Hematopoietic multipotent progenitor cell treated with erythropoietin and hydrocortisone succinate and interleukin-3 and kit ligand, for 8 days (in vitro differentiated cells): ENCODE measurements at places on chromosomes 5 and 9.

DNA sequence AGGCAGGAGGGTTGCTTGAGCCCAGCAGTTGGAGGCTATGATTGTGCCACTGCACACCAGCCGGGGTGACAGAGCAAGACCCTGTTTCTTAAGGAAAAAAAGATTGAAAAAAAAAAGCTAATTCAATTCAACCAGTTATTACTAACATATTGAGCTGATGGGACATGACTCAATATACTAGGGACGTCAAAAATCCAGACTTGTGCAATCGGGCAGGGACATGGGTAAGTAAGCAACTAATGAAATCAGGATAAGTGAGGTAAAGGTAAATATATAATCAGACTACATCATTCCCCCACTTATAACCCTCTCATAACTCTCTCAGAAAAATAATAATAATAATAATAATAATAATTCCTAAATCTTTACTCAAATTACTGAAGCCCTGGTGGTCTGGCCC, 975 bp upstream of the HAVCR1 start:
- DNase-seq = no peak

DNA sequence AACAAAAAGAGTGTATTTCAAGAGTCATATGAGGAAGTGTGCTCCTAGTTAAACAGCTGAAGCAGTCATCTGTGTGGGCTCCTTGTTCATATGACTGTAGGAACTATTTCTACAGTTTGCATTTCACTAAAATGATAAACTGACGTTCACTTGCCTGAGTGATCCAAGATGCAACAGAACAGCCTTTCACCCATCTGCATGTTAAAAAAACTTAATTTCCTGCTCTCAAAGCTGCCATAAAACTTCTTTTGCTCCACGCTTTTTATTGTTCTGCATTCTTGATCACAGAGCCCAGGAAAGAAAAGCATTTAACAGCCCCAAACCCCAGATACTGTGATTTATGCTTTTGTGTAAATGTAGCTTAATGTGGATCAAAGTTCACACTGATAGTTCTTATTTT, 43.9 kb downstream of the ZNF608 start:
- DNase-seq = no peak

DNA sequence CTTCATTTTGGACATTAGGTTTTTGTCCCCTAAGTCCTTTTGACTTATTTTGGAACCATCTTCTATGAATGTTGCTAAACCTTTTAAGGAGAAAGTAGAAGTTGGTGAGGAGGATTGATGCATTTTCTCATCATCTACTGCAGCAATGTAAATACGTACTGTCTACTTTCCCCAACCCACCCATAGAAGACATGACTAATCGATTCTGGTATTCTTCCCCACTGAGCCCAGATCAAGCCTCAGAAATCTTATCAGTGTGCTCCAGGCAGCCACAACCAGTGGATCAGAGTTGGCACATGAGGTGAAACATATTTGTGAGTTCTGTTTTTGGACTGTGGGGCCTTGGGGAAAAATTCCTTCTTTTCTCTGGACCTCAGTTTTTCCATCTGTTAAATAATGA, 57.7 kb downstream of the FGF18 start:
- DNase-seq = peak; percentile 91

DNA sequence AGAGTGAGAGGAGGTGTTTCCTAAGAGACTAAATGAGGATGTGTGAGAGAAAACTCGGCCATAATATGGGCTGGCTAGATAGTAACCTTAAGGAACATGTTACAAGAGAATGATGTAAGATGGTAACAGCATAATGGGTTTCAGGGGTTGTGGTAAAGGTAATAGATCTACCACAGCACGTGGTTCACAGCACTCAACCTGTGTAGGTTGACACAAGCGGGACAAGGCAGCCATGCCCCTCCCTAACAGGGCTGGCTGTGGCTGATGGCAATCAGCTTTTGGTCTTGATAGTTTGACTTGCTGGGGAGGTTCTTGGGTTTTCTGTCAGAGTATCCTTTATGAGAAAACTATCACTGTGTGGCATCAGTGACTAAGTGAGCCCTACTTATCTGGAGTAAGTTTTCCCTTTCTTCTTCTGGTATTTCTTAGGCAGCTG, 138.6 kb downstream of the TRIO start:
- peak; percentile 49 for DNase-seq

- no peak for DNase-seq
These were observed 49.8 kb downstream of the EBF1 start for GRCh38 chr5:159049844-159050315.

GRCh38 chr5:150987746-150988145, 32.6 kb upstream of the GPX3 start:
- DNase-seq = no peak

DNA sequence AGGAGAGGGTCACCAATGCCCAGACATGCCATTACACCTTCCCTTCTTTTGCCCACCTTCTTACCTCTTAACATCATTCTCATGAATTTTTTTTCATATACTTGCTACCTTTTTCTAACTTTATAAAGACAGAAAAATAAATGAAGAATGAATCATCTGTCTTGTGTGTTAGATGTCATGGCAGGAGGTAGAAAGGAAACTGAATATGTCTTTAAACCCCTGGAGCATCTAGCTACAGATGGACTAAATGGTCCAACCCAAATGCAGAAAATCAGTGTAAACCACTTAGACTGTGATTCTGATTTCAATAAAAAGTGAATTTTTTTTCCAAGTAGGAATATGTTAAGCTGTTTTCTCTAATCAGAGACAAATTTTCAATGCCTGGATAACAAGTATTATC, 11.8 kb upstream of the IL6ST start:
- no peak for DNase-seq
